ENCODE measurements at places on chromosomes 3 and 15.

GRCh38 chr3:158539414-158540014, 31.5 kb upstream of the MLF1 start:
- DNase-seq: no peak

DNA sequence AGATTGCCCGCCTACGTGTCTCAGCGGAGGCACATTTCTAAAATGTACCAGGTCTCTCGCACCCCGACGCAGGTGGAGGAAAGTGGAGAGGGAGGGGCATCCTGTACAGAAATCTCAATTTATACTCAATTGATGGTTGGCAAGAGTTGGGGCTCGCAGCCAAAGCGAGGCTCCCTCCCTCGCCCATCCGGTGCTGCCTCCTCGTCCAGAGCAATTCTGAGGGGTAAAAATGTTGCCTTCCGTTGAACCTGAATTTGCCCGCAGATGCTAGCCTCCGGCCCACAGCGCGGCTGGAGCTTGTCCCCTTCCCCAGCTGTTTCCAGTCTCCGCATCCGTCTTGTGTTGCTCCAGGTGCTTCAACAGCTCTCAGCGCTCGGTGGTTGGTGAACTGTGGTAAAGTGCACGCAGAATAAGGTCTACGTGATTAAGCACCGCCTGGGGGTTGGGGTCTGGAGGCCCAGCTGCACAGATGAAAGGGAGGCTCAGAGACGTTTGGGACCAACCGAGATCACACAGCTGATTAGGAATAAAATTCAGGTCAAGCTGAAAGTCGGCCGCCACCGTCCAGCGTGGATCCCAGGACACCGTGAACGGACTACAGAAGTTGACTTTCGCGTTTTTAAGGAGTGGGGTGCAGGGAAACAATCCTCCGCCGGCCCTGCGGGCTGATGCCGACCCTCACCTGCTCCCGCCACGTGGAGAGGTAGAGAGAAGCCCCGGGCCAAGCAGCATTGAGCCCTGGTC, 846 bp upstream of the POLG start:
- no peak for DNase-seq

DNA sequence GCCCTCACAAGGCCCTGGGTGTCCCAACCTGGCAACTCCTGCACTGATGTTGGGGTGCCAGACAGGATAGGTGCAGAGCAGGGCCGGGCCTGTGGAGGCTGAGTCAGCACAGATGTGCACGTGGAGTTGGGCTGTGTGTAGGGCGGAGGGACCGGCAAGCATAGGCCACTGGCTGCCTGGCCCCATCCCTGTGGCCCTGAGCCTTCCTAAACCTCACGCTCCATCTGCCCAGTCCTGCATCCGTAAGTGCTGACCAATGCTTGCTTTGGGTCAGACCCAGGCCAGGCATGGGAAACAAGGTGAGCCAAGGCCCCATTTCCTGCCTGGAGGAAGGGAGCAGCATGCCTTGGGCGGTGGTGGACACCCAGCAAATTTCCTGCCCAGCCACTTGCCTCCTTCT, 5.8 kb upstream of the IQSEC1 start:
- DNase-seq: no peak

- peak; percentile 18 for DNase-seq
These were observed 462.0 kb downstream of the PDCD6IP start for GRCh38 chr3:34260271-34261000.

DNA sequence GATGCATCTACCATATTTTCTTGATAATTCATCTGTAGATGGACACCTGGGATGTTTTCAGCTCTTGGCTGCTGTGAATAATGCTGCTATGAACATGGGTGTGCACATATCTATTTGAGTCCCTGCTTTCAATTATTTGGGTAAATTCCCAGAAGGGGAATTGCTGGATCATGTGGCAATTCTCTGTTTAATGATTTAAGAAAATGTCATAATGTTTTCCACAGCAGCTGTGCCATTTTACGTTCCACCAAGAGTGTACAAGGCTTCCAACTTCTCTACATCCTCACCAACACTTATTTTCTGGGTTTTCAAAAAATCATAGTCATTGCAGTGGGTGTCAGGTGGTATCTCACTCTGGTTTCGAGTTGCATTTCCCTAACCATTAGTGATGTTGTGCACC, 64.4 kb downstream of the NSMCE3 start:
- DNase-seq: no peak

- DNase-seq: no peak
These were observed 120.3 kb upstream of the SLC6A11 start for GRCh38 chr3:10695595-10696285.

DNA sequence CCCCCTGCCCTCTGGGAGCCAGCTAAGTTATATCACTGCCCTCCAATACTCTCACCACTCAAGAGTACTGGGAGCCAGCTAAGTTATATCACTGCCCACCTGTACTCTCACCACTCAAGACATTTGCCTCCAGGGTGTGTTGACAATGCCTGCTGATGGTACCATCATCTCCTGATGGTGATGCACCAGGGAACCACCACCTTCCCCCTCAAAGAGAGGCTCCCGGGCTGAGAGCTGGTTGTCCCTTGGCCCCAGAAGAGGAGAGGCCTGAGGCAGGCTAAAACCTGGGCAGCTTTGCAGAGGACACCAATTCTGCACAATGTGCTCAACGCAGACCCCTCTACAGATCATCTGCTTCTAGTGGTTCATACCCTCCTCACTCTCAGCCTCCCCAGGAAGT, 7.5 kb upstream of the HAPLN3 start:
- no peak for DNase-seq

DNA sequence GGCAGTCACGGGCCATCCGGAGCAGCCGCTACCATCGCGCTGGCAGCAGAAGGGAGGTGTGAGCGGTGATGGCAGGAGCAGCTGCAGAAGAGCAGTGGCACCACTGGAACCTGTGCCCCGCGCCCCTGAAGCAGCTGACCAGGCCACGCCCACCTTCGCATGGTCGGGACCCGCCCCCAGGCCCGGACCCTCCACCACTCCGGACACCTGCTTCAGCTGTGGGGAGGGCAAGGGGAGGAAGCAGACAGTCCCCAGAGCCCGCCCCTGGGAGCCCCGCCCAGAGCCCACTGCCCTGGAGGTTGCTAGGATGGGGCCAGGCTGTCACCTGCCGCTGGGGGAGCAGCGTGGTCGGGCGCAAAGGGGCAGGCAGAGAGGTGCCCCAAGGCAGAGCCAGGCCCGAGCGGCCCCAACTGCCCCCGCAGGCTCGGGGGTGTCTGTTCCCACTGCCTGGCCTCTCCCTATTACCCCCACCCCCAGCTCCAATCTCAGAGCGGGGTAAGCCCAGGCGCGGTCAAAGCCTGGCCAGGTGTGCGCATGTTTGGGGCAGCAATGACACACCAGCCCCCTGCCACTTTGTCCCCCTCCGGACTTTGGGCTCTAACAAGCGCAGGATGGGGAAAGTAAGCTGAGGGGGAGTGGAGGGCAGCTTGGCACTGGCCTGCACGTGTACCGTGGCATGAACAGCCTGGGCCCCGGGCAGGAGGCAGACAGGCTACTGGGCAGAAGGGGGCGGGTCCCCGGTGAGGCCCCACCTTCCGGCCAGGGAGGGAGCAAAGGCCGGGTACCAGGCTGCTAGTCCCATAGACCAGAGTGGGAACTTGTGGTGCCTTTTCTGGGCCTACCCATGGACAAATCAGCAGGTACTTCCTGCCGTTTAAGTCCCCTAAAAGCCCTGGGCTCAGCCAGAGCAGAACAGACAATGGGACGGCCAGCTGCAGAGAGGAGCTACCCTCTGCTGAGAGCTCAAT, 8.7 kb downstream of the SPCS1 start:
- peak; percentile 50 for DNase-seq

Measured in right kidney (tissue), 9 donors.